Activated naive CD8-positive, alpha-beta T cell treated with anti-CD3 and anti-CD28 coated beads, Interleukin-2, amount 50 U/mL, for 16 hours (primary cell): ENCODE measurements at places on chromosomes 4 and X.

DNA sequence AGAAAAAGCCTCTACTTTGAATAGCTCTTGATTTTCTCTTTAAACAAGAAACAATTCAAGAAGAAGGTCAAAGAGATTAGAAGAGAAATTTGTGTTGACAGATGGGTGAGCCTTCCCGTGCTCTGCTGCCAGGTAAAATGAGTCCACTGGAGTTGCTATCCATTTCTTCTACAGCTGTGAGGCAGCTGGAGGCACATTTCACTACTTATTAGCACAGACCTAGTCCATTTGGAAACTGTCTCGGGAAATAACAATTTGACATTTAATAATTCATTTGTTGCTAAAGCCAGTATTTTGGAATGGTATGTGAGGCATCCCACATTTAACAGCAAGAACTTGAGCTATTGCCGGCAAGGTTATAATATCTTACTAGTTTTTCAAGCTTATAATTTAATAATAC lies 396.8 kb upstream of the GRIA3 start:
- DNase-seq = no peak

- no peak for DNase-seq
Measured at GRCh38 chr4:25788703-25789238, 74.0 kb downstream of the SEL1L3 start.

GRCh38 chr4:94177822-94178221 lies 29.8 kb upstream of the SMARCAD1 start:
- DNase-seq = no peak

GRCh38 chr4:182655340-182655739 lies 261.8 kb downstream of the DCTD start:
- DNase-seq = no peak

- DNase-seq = no peak
Measured at GRCh38 chrX:139932073-139932900, 566 bp downstream of the ATP11C start.

DNA sequence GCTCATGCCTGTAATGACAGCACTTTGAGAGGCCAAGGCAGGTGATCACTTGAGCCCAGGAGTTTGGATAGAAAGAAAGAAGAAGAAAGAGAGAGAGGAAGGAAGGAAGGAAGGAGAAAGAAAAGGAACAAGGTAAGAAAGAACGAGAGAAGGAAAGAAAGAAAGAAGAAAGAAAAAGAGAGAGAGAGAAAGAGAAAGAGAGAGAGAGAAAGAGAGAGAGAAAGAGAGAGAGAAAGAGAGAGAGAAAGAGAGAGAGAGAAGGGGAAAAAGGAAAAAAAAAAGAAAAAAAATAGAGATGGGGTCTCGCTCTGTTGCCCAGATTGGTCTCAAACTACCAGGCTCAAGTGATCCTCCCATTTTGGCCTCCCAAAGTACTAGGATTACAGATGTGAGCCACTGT lies 22.5 kb downstream of the ING2 start:
- DNase-seq = no peak

GRCh38 chr4:85658766-85659439 lies 184.0 kb downstream of the ARHGAP24 start:
- no peak for DNase-seq

- no peak for DNase-seq
Measured at GRCh38 chrX:48601741-48602394, 4.6 kb downstream of the WDR13 start.

- no peak for DNase-seq
Measured at GRCh38 chr4:159926871-159927270, 824.0 kb downstream of the RAPGEF2 start.

DNA sequence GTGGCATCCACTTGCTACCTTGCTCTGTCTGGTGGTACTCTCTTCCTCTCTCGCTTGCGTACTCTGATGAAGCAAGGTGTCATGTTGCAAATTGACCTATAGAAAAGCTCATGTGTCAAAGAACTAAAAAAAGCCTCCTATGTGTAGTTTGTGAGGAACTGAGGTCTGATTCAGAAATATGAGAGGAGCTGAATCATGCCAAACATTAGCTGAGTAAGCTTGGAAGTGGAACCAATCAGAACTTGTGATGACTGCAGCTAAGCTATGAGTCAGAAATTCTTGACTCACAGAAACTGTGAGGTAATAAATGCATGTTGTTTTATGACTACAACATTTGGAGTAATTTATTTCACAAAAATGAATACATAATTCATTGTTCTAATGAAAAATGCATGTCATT lies 2138.8 kb downstream of the PCDH7 start:
- no peak for DNase-seq

DNA sequence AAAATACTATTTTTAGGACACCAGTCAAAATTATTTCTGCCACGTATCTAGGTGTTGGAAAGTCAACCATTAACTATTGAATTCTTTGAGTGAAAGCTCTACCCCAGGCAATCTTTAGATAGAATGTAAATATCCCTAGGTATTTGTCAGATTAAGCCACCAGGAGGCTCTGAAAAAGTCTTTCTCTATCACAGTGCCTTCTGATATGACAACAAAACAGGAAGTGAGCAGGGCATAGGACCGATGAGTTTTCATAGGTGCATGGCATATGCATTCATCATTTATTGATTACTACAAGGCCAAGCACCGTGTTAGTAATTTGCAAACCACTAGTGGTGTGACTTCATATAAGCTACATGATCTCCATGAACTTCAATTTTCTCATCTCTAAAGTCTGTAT lies 333.6 kb upstream of the F9 start:
- DNase-seq = no peak

- no peak for DNase-seq
Measured at GRCh38 chr4:71235311-71236201, 103.3 kb upstream of the SLC4A4 start.

- DNase-seq = no peak
Measured at GRCh38 chr4:19689511-19689910, 562.2 kb upstream of the SLIT2 start.

DNA sequence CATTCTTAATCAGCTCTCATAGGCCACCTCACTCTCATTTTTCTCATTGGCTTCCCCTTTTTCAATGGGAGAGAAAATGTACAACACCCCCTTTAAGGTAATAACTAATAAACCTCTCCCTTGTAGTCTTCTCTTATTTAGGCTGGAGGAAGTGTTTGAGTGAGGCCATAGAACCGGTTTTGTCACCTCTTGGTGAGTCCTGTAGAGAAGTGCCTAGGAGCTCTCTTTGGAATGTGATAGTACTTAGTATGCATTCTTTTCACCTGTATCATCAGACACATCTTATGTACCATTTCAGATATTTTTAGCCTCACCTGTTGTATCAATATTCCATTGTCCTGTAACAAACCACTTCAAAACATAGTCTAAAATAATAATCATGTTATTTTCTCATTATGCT lies 3.5 kb upstream of the TAB3 start:
- no peak for DNase-seq

DNA sequence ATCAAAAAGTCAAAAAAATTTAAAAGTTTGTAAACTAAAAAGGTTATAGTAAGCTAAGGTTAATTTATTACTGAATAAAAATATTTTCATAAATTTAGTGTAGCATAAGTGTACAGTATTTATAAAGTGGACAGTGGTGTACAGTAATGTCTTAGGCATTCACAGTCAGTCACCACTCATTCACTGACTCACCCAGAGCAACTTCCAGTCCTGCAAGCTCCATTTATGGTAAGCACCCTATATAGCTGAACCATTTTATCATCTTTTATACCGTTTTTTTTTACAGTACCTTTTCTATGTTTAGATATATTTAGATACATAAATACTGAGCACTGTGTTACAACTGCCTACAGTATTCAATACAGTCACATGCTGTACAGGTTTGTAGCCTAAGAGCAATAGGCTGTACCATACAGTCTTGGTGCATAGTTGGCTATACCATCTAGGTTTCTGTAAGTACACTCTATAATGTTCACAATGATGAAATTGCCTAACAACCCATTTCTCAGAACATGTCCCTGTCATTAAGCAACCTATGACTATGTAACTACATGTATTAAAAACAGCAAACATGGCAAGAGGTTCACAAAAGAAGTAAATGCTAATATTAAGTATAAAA lies 18.6 kb downstream of the ACSL4 start:
- DNase-seq = no peak

- DNase-seq = no peak
Measured at GRCh38 chr4:55442541-55442940, 46.8 kb downstream of the TMEM165 start.

- DNase-seq = no peak
Measured at GRCh38 chr4:41643331-41643730, 105.2 kb downstream of the PHOX2B start.

DNA sequence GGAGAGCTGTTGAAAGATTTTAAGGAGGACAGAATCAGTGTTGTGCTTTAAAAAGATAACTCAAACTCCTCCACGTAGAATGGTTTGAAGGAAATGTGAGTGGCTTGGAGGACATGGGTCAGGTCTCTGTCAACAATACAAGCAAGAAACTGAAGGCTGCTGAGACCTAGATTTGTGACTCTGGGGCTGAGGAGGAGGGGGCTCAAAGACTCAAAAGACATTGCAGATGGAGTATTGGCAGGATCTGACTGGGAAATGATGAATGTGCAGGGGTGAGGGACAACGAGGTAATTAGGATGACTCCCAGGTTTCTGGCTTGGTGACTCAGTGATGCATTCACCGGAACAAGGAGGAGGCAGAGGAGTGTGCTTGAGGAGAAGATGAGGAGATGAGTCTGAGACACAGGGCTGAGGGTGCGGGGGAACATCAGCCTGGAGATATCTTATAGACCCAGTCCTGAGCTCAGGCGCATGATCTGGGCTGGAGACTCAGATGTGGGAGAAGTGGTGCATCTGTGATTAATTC lies 3.3 kb upstream of the RPS4X start:
- no peak for DNase-seq
